HCEC 1CT (cell line): ENCODE measurements at places on chromosomes 1 and 21.

DNA sequence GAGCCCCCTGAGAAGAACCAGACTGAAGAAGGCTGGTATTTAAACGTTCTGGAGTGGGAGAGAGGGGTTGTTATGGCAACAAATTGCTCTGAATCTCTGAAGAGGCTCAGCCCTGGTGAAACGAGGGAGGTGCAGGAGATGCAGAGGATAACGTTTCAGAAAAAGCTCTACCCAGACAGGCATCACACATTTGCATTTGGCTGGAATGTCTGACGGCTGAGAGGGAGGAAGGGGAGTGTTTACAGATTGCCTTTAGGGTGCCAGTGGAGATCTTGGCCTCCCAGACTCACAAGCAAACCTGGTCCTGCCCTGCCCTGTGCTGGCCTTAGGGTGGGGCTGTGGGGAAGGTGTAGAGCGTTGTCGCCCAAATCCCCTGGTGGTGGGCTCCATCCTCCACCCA, 169.0 kb upstream of the AJAP1 start:
- DNase-seq: no peak

- no peak for DNase-seq
Observed at GRCh38 chr1:108644984-108645383, 15.9 kb downstream of the HENMT1 start.

GRCh38 chr1:234371414-234371813, 1.8 kb upstream of the COA6 start:
- DNase-seq: no peak

GRCh38 chr1:180924939-180925338, 12.2 kb downstream of the KIAA1614 start:
- DNase-seq: no peak

- no peak for DNase-seq
Observed at GRCh38 chr1:27616441-27616840, 12.5 kb upstream of the AHDC1 start.

DNA sequence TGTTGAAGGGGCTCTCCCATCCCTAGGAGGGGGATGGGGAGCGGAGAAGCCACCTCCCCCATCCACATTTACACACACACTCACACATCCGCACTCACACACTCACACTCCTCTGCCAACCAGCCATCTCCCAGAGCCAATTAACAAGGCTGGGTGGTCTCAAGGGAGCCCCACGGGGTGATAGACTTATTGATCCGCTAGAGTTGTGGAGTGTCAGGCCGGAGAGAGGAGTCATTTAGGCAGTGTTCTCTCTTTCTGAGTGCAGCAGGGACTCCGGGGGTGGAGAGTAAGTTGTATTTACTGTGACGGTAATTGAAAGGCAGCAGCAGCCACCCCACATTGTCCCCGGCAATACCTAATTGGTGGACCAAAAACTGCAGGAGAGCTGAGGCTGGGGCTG, 61.6 kb downstream of the KLHDC7A start:
- DNase-seq: no peak

DNA sequence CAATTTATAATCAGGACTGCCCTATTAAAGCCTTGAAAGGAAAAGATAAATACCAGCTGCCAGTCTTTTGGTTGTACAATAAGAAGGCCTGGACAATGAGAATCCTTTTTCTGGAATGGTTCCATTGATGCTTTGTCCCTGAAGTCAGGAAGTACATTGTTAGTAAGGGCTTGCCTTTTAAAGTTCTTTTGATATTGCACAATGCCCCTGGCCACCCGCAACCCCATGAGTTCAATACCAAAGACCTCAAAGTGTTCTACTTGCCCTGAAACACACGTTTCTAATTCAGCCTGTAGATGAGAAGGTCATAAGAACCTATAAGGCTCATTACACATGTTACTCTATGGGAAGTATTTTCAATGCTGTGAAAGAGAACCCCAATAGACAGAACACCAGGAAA, 112.1 kb downstream of the OLFM3 start:
- no peak for DNase-seq

GRCh38 chr21:45558044-45558721, 15.9 kb upstream of the SLC19A1 start:
- DNase-seq: no peak

DNA sequence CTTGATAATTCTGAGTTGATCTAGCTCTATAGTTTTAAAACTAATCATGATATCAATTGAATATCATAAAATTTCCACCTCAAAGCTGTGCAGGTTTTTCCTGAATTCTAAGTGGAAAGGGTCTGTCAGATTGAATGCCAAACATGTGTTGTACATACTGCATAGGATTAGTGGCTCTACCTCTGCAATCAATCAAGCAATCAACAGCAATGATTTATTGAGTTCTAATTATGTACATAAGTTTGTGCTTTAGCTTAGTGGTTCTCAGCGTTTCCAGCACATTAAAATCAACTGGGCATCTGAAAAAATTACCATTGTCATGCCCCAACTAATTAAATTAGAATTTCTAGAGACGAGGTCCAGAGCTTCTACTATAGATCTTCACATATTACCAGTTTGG, 251.5 kb downstream of the BACH1 start:
- DNase-seq: no peak

GRCh38 chr21:44918581-44919033, 2.1 kb downstream of the ITGB2 start:
- no peak for DNase-seq

DNA sequence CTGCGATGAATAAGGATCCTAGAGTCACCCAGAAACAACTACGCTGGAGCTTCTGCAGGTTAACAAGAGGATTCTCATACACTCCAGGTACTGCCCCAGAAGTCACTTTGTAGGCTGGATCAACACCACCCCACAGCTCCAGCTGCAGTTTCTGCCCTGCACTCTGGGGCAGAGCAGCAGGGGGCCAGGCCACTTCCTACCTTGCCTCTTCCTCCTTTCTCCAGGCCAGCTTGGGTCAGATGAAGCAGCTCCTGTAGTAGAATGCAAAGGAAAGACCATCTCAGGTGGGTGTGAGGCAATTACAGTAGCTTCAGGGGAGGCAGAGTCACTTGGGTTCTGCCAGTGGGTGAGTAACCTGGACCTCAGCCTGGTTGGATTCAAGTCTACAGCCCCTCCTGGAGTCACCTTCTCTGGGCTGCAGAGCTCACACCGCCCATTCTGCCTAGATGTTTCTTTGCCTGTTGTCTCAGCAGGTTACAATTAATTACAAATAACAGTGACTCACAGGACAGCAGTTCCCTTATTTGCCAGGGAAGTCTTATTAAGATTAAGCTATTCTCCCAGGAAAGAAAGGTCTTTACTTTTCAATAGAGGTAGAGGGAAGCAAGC, 24.4 kb upstream of the BCAR3 start:
- DNase-seq: no peak

GRCh38 chr1:241837901-241838300, 10.1 kb upstream of the EXO1 start:
- DNase-seq: peak; percentile 96

- DNase-seq: no peak
Observed at GRCh38 chr1:201180901-201181300, 9.7 kb upstream of the IGFN1 start.

DNA sequence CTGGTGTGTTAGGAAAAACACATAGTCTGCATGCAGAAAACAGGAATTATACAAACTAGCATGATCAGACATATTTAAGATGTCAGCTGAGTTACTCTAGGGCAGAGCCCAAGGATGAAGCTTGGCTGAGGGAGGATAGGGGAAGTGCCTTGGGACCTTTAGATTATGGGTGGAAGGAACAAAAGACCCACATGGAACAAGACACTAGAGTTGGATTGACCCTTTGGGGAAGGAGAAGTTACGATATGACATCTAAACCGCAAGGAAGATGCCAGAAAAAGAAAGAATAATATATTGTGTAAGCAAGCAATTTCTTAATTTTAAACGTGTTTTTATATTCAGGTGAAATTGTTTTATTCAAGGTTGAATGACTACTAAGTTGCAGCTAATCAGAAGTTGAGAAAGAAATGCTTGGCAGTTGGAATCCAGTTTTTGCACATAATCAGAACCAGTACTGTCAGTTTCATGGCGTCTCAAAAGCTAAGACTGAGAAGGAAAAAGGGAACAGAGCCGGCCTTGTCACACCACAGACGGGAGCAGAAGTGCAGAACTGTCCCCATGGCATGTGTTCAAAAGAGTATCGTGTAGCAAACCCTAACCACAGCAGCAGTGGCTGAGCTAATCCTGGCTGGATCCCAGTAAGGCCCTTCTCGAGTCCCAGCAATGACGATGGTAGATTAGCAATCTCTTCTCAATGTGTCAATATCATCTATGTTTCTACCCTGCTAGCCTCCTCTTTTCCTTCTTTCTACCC, 31.2 kb upstream of the IFNAR2 start:
- DNase-seq: no peak

- peak; percentile 88 for DNase-seq
Observed at GRCh38 chr1:155134880-155135414, 705 bp upstream of the SLC50A1 start.

DNA sequence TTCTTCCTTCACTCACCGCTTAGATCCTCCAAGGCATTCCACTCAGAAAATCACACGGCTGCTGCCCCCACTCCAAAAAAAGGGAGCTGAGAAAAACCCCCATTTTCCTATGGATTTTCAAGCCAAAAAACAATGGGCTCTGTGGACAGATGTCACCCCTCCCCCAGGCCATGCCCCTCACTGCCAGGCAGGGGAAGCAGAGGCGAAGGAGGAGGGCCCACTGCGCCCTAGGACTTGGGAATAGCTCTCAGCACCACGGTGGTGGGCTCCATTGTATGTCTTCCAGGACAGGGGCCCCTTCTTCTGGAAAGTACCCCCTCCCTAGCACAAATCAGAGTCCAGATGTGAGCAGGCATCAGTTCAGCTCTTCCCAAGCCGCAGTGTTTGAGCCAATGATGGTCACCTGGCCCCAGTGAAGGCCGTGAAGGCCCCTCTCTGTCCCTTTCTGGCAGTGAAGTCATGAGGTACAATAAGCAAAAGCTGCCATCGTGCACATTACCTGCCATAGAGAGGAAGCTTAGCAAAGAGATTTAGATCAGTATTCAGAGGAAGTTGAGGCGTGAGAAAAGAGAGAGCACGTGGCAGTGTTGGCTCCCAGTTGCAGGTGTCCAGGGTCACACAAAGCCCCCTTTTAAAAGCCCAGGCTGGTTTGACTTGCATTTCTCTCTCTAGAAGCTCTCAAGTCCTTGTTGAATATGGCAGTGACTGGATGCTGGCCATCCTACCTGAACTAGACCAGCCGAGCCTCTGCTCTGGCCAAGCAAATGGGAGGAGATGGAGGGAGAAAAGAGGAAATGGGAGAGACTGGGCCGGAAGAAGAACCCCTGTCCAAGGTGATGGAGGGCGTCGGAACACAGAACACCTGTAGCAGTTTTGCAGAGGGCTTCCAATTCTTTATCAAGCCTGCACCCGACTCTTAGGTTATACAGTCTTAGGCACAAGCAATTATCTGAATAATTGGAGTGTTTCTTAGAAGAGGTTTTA, 149.0 kb downstream of the TOMM20 start:
- DNase-seq: no peak

DNA sequence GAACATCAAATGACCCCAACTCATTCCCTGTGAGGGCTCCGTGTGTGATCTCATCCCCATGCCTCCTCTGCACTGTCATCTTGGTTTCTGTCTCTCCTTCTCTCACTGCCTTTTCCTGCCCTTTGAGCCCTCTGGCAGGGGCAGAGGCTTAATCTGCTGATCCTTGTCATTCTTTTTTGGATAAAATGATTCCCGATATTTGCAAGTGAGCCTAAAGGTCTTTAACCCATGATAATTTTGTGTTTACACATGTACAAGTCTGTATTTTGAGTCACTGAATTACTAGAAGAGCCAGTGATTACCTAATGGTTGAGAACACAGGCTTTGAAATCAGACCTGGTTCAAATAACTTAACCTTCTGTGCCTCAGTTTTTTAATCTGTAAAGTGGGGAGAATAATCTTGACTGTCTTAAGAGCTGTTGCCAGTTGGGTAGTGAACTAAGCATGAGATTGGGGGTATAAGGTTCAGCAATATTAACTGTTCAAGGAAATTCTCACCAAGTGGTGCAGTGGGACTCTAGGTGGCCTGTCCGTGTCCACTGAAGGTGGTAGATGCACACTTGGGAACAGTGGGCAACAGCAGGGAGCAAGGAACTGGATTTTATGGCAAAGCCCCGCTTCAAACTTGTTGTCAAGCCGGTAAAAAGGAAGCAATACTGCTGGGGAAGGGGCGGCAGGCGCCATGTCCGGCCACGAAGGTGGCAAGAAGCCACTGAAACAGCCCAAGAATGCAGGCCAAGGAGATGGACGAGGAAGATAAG, 1.6 kb downstream of the ECHDC2 start:
- DNase-seq: no peak

GRCh38 chr1:224591326-224591725, 24.8 kb upstream of the CNIH3 start:
- no peak for DNase-seq

GRCh38 chr1:94310570-94311270, 73.3 kb upstream of the ARHGAP29 start:
- DNase-seq: peak; percentile 49

DNA sequence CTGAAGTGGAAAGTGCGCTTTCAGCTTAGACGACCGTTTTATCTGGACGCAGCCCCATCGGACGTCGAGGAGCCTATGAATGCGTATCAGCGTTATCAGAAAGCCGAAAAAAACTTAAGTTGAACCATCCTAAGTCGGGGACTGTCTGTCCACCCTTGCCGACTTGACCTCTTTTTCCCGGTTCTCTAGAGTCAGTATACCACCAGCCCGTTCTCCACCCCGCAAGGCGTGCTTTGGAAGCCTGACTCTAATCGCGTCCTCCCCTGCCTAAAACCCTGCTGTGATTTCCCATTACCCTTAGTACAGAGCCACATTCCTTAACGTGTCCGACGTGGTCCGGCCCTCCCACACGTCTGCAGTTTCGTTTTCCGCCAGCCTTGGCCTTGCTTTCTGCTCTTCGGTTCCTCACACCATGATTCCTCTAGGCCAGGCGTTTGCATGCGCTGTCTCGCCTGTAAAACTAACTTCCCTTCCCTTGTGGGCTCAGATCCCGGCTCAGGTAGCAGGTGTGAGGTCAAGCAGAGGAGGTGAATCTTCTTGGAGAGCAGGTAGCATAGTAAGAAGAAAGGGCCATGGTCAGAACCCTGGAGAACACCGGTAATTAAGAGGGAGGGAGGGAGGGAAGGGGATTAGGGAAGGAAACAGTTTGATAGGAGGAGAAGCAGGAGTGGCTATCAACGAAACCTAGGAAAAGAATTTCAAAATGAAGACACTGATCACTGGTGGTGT, 865 bp downstream of the ADPRS start:
- peak; percentile 13 for DNase-seq

DNA sequence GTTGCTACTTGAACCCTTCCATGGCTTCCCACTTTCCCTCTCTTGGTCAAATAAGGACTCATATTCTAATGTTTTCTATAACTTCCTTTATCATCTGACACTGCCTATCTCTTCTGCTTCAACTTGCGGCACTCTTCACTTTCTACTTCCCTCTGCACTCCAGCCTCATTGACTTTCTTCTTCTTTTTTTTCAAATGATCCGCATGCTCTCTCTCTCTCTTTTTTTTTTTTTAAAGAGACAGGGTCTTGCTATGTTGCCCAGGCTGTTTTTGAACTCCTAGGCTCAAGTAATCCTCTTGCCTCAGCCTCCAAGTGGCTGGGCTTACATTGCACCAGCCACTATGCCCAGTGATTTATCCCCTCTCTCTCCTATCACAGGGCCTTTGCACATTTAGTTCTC, 7.3 kb upstream of the IL10 start:
- DNase-seq: no peak
